ENCODE measurements at places on chromosomes 2 and 18.
A peak's percentile ranks its signal among the peaks of the same experiment; 100 is the strongest.

GRCh38 chr2:148058641-148059040 lies 37.8 kb downstream of the MBD5 start:
- no peak for DNase-seq

DNA sequence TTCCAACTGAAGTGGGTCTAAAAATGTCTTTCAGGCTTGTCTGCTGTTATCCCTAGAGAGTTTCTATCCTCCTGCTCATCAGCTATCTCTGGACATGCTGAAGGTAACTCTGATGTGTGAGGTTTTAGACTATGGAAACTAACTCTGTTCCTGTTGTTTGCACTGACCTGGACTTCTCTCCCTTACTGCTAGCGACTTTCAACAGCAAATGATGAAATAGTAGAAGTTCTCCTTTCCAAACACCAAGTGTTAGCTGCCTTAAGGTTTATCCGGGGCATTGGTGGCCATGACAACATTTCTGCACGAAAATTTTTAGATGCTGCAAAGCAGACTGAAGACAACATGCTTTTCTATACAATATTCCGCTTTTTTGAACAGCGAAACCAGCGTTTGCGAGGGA lies 26.9 kb downstream of the RMC1 start:
- DNase-seq, result no peak

- DNase-seq, result no peak
These were observed 52.6 kb downstream of the COL6A3 start for GRCh38 chr2:237361194-237362004.

DNA sequence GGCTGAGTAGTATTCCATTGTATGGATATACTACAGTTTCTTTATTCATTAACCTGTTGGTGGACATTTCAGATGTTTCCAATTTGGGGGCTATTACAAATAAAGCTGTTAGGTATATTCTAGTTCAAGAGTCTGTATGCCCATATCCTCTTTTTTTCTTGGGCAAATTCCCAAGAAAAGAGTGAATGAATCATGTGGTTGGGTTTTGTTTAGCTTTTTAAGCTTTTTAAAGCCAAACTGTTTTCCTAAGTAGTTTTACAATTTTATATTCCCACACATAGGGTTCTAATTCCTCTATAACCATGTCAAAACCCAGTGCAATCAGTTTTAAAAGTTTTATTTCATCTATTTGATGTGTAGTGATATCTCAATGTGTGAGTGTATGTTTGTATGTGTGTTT lies 44.9 kb upstream of the BAZ2B start:
- DNase-seq, result no peak

DNA sequence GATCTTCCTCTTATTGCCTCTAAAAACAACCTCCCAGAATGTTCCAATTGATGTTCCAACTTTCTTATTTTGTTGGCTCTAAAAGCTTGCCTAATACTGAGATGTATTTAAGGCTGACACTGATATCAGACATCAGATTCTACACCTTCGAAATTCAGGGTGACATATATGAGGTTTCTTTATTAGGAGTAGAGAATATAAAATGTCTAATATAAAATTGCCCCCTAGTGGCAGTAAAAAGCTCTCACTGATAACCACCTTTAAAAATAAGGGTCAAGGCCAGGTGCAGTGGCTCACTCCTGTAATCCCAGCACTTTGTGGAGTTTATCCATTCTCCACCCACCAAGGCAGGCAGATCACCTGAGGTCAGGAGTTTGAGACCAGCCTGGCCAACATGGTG lies 789.7 kb upstream of the SLC39A10 start:
- no peak for DNase-seq

DNA sequence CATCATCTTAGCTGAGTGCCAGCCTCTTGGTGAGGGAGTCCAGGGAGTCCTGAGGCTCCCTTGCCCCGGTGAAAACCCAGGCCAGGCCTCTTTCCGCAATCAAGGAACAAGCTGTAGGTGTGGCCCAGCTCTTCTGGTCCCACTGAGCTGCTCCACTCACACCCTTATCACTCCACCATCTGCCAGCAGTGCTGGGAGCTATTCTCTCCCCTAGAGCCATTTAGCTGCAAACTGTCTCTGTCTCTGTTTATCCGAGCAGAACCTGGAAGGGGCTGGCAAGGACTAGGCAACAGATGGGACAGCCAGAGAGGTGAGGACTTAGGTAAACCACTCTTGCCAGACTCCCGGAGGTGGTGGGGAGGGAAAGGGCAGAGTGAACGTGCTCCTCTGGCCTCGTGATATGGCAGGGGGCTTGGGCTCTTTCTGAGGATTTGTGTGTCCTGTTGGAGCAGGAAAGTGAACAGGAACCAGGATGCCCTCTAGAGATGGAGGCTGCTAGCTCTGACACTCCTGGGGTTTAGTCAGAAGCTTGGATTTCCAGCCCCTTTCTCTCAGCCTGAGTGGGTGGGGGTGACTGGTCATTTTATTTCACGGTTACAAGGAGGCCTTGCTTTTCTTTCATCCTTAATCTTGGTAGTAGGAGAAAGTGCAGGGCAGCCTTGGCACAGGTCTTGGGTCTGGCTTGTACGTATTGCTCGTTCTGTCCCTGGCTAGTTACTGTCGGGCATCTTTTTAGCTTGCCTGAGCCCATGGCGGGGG lies 19.6 kb downstream of the B3GNT2 start:
- DNase-seq, result no peak

GRCh38 chr2:9443526-9443925 lies 20.1 kb downstream of the CPSF3 start:
- DNase-seq, result no peak

- no peak for DNase-seq
These were observed 19.4 kb upstream of the NCOA1 start for GRCh38 chr2:24471662-24472061.

GRCh38 chr2:168132389-168132788 lies 115.0 kb downstream of the STK39 start:
- DNase-seq, result no peak

DNA sequence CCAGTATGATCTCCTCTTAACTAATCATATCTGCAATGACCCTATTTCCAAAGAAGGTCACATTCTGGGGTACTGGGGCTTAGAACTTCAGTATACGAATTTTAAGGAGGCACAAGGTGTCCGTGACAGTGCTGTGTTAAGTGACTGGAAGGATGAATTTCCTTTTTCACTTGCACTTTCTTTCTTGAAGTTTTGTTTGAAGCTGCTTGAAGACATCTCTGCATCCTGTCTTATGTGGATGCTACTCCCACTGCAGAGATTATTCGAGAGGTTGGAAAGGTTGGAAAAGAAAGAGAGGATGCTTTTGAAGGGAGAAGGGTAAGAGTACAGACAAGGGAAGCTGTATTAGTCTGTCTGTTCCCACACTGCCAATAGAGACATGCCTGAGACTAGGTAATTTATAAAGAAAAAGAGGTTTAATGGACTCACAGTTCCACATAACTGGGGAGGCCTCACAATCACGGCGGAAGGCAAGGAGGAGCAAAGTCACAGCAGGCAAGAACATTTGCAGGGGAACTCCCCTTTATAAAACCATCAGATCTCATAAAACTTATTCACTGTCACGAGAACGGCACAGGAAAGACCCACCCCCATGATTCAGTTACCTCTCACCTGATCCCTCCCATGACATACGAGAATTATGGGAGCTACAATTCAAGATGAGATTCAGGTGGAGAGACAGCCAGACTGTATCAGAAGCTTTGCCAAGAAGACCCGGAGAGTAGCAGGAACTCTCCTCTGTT lies 3.6 kb upstream of the RNF144A start:
- no peak for DNase-seq

- peak; percentile 67 for DNase-seq
These were observed 1283.2 kb upstream of the NXPH2 start for GRCh38 chr2:140063356-140063755.

DNA sequence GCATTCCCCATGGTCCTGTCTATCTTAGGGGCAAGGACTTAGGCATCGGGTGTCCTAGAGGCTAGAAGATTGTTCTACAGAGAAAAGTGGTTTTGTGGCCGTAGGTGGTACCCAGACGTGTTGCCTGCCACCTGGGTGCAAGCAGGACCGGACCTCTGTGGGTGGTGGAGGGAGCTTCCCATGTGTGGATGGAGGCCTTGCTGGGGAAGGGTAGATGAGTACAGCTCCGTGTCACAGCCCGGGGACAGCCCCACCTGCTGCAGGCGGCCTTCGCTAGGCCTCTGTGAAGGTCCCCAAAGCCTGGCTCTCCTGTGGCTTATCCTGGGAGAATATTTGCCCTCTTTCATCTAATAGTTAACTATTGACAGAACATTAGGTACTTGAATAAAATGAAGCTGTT lies 25.3 kb downstream of the CTIF start:
- no peak for DNase-seq

GRCh38 chr2:62339413-62339812 lies 143.5 kb downstream of the B3GNT2 start:
- DNase-seq, result no peak

DNA sequence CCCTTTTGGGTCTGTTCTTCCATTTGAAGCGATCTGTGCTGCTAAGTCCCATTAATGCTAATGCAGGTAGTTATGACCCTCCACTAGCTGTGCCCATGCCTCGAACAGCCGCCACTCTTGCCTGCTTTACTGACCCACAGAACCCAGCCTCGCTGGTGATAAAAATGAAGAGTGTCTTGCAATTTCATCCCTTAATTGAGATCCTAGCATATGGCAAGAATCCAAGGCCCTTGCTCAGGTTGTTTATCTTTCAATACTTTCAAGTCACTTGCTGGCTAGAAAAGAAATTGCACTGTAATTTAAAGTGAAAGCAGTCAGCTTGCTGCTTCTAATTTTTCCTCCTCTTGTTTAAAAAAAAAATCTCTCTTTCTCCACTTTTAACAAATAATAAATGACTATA lies 73.6 kb downstream of the ZNF521 start:
- no peak for DNase-seq

- no peak for DNase-seq
These were observed 57.3 kb downstream of the NEDD4L start for GRCh38 chr18:58101291-58101794.

DNA sequence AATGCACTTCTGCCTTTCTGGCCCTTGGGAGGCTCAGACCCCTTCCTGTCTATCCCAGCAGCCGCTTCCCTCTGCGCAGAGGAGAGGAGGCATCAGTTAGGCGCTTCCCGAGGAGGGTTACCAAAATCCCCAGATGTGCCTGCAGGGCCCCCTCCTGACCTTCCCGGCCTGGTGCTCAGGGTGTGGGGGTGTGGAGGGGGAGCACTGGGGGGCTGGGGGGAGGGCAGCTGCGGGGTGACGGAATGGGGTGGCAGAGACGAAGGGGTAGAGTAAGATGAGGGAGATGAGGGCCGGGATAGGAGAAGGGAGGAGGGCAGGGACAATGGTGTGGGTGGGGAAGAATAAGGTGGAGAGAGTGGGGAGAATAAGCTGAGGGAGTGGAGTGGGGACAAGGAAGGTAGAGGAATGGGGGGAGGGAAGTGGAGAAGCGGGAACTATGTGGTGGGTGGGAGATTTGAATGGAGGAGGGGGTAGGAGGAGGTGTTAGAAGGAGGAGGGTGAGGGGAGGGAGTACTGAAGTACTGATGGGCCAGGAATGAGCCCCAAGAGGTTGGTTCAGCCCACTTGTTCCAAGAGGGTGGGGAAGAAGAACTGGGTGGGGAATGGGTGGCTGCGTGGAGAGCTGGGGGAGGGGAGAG lies 6.5 kb upstream of the ZAP70 start:
- DNase-seq, result no peak

DNA sequence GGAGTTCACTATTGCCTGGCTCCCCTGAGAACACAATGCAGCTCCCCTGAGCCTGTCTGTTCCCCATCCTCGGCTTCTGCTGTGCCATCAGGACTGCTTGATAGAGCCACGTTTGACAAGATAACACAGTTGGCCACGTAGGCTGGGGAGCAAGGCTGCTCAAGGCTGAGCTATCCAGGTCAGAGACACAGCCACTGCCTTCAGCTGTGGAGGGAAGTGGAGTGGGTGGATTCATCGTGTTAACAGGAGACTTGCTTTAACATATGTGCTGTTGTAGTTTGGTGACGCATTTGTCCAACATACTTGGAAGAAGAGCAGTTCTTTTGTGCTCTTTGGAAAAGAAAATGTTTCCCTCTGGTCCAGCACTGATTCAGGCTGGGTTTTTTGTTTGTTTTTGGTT lies 68.8 kb downstream of the WDSUB1 start:
- no peak for DNase-seq

DNA sequence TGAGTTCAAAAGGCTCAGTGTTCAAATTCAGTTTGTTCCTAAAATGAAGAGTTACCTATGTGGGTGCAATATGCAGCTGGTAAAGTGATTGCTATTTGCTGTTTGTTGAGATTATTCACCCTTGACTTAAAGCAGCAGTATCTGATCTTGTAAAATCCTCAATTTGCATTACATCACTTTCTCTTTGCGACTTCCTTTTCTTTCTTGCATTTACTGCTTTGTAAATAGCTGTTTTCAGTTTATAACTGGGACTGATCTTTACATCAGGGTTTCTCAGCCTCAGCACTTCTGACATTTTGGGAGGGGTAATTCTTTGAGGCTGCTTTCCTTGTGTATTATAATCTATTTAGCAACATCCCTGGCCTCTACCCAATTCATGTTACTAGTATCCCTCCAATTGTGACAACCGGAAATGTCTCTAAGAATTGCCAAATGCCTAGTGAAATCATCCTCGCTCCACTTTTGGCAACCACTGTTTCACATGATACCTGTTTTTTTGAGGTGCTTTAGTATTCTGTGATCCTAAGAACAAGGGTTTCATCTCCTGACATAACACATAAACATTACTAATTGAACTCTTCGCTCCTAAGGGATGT lies 12.1 kb upstream of the ERCC3 start:
- no peak for DNase-seq

DNA sequence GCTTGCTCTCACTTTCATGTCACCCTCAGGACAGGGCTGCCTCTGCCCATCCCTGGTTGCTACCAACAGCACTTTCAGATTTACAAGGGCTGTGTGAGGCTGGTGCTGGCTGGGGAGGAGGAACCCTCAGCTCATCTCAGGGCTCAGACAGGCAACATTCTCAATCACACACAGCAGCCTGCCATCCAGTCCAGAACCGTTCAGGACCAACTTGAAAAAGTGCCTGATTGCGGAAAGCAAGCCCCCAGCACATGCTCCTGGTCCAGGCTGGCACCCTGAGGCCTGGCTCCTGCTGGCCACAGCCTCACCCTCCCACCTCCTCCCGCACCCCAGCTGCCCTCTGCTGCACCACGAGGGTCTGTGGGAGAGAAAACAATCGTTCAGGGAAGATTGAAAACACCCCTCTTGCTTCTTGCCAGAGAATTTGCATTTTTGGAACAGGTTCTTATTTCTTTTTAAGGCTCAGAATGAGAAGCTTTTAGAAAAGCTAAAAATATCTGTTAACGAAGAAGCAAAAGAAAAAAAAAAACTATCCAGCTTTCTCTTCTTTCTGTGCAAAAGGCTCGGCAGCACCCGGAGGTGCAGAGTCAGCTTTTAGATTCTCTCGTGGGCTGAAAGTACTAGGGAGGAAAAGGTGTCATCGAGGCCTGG lies 403.8 kb upstream of the ID2 start:
- DNase-seq, result no peak

All from right forelimb (tissue), 1 donor.